ENCODE measurements at places on chromosomes 11 and 22.

GRCh38 chr22:32518848-32519247, 44.2 kb downstream of the FBXO7 start:
- DNase-seq = no peak

- no peak for DNase-seq
Measured at GRCh38 chr11:63762654-63763495, 5.7 kb downstream of the ZFTA start.

- DNase-seq = no peak
Measured at GRCh38 chr11:6196396-6196795, 2.6 kb upstream of the OR52W1 start.

- no peak for DNase-seq
Measured at GRCh38 chr11:48341466-48341865, 16.7 kb downstream of the OR4C3 start.

GRCh38 chr11:64959498-64959897, 12.4 kb downstream of the MAJIN start:
- DNase-seq = no peak

DNA sequence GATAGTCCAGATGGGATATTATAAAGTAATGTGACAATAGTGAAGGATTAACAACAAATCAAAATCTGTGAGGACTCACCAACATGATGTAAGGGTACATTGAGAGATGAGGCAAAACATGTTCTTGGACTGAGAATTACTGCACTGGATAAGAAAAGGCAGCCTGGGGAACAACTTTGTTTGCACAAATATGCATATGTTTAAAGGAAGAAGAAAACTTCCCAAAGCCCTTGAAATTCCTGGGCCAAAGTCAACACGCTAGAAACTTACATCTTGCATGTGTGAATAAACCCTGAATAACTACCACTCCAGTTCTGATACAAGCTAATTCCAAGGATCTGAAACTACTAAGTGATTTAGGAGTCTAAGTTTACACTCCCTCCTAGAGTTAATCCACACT, 1.1 kb downstream of the OR52A5 start:
- no peak for DNase-seq

DNA sequence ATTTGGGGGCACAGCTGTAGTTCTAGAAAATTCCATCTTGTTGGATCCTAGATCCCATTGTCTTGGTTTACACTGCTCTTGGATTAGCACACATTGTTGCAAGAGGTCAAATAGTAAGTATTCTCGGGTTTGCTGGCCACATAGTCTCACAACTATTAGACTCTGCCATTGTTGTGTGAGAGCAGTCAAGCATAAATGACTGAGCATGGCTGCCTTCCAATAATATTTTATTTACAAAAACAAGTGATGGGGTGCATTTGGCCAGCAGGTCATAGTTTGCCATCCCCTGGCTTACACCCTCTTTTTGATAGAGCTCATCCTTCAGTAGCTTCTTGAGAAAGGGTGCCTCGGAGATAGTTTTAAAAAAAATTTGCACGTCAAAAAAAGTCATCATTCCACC, 77.9 kb upstream of the ALX4 start:
- no peak for DNase-seq

- no peak for DNase-seq
Measured at GRCh38 chr11:68942751-68943271, 38.0 kb downstream of the MRGPRD start.

DNA sequence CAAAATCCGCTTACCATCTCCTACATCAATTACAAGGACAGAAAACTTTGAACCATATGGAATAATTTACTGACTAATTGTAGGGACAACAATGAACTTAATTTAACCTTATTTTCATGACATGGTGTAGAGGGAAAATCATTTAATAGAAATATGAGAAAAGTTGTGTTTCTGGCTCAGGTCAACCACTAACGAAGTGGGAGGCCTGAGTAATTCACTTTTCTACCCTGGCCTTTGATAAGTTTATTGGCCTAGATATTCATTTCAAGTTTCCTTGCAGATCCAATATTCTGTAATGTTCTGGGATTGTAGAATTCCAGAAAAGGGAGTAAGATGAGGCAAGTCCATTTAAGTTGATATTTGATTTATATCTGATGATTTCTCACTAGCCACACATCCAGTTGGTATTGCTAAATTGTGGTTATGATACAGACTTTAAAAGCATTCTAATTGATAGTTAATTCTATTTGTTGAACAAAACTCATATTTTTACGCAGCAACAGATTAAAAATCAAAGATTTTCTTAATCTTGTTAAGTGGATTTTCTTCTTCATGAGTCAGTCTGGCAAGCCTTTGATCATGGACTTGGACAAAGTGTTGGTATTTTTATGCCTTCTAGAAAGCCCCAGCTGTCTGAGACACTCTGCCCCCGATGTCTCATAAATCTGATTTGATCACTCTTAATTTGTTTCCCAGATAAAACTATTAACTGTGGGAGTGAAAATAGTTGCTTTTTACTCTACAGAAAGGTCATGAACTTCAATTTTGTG, 336.5 kb downstream of the TMEM135 start:
- no peak for DNase-seq

DNA sequence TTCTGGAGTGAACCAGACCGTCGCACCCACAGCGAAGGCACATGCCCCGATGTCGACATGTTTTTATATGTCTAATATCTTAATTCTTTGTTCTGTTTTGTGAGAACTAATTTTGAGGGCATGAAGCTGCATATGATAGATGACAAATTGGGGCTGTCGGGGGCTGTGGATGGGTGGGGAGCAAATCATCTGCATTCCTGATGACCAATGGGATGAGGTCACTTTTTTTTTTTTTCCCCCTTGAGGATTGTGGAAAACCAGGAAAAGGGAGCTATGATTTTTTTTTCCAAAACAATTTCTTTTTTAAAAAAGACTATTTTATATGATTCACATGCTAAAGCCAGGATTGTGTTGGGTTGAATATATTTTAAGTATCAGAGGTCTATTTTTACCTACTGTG, 49.2 kb upstream of the OR4B1 start:
- peak; percentile 47 for DNase-seq

DNA sequence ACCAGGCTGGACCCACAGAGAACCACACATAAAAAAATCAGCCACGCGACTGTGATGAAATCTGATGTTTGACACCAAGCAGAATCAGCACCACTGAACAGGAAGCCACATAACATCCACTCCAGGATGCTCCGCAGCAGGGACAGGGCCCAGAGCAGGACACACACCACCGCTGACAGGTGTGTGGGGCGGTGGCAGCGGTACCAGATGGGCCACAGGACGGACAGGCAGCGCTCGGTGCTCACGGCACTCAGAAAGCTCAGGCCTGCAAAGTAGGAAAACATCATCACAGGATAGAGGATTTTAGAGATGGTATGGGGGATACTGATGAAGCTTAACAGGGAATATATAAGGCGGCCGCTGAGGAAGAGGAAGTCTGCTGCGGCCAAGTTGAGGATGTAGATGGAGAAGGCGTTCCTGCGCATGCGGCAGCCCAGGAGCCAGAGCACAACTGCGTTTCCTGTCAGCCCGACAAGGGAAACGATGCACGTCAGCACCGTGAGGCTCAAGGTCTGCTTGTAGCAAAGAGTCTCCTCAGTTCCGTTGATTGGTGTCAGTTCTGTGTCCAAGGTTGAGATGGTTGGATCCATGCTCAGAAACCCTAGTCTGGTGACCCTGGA, 4.9 kb downstream of the MRGPRX1 start:
- no peak for DNase-seq

GRCh38 chr11:63874511-63874910, 35.6 kb downstream of the MARK2 start:
- DNase-seq = no peak

- peak; percentile 82 for DNase-seq
Measured at GRCh38 chr22:31347251-31348008, 1.3 kb upstream of the PATZ1 start.

- DNase-seq = no peak
Measured at GRCh38 chr11:70092959-70093715, 15.0 kb downstream of the ANO1 start.

DNA sequence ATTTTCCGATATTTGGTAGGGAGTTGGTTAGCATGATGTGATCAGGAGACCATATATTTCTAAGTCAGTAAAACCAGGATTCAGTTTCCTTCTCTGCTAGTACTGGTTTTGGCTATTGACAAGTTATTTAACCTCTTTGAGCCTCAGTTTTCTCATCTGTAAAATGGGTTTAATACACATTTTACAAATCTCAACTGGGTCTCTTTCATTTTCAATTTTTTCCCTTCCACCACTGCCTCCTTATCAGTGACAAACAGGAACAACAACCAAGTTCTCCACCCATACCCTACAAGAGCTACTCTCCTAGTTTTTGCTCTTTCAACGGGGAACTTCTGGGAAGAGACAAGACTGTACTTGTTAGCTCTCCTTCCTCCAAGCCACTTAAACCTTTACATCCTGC, 6.2 kb upstream of the APLP2 start:
- no peak for DNase-seq

DNA sequence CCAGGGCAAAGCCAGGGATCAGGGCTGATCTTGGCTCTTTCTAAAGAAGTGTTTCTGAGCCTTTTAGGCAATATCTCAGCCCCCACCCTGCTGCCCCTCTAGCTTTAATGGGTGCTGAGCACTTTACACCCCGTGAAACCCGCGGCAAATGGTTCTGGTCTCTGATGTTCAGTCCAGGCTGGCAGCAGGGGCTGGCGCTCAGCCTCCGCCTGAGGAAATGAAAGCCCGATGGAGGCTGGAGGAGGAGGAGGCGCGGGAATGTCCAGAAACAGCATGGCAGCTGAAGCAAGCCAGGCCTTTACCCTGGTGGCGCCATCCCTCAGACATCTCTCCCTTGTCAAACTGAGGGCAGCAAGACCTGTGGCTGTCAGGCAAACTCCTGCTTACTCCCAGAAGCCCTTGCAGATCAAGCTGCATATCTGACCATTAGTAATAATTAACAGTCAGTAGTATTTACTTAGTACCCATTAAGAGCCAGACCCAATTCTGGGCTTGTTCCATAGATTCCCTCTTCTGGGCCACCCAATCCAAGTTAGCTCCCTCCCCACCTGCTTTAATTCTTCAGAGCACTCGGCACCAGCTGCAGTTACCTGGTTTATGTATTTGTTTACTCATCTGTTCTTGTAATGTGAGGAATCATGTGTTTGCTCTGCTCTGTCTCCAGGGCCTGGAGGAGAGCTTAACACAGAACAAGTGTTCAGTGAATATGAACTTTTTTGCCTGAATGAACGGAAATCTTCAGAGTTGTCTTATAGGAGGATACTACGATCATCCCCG, 15.0 kb upstream of the ALX4 start:
- DNase-seq = no peak

GRCh38 chr22:38338772-38339379, 21.6 kb upstream of the CSNK1E start:
- no peak for DNase-seq

DNA sequence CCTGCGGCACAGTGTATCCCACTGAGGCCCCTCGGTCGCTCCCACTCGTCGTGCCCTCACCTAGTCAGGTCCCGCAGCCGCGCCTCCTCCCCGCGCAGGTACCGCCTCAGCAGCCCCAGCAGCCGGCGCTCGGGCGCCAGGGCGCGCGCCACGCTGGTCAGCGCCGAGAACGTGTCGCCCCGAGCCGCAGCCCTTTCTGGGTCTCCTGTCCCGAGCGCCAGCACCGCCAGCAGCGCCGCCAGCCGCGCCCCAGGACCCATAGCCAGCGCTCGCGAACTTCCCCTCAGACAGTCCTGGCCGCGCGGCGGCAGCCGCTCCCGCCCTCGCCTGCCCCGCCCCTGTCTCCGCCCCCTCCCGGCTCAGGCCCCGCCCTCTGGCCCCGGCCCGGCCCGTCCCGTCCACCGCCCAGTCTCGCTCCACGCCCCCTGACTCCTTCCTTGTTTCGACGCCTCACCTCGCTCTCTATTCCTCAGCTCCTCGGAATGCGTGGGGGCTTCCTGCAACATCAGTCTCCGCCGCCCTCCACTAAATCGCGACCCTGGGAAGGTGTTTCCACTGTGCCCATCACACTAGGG, at the start of gene P4HA3:
Gene P4HA3 (minus strand): TSS at position 289 of the 575 bp plus-strand sequence. CDS start 29 bp downstream, at position 260.
- DNase-seq = peak; percentile 94

GRCh38 chr11:128928400-128928799, 14.3 kb downstream of the TP53AIP1 start:
- DNase-seq = no peak

GRCh38 chr11:128551611-128552335, 35.6 kb downstream of the ETS1 start:
- DNase-seq = no peak

DNA sequence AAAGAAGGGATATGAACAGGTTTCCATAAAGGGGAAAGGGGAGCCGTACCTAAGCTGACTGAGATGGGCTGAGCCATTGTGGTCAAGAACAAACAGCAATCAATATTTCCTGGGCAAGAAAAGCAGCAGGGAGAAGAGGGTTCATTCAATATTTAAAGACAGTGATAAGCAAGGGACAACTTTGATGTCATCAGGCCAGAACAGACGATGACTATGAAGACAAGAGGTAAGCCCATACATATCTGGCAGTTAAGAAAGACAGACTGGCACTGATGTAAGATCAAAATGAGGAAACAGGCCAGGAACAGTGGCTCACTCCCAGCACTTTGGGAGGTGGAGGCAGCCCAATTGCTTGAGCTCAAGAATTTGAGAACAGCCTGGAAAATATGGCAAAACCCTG, 2.4 kb downstream of the OR5A2 start:
- DNase-seq = no peak

GRCh38 chr22:26563022-26563421, 26.9 kb downstream of the TPST2 start:
- no peak for DNase-seq

DNA sequence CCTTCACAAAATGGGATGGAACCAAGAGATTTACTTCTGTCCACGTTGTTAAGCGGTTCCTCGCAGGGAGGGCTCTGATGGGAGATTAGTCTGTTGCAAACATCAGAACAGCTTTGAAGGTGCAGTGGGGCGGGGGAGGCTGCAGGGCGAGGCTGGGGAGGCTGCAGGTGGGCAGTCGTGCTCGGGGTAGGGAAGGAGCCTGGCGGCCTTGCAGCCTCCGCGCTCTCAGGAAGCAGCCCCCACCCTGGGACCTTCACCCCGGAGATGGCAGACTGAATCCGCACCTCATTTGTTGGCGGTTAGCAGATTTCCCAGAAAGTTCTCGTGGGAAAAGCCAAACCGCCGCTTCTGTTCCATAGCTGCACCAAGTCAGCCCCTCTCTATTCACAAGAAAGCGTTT, 237.3 kb downstream of the BRD1 start:
- no peak for DNase-seq

- DNase-seq = no peak
Measured at GRCh38 chr11:10522276-10522675, 18.7 kb downstream of the RNF141 start.

DNA sequence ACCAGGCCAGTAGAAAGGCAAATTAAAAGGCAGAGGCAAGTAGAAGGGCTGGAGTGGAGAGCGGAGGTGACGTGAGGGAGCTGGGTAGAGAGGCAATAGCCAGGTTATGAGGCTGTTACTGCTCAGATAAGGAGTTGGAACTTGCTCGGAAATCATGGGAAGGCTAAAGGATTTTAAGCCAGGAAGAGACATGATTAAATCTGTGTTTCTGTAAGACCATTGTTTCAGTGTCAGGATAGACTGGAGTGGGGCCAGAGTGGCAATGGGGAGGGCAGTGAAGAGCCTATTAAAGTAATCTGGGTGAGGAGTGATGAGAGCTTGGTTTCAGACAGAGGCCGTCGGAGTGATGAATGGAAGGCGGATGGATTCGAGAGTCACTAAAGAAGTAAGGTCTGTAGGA, 39.0 kb downstream of the GRAMD1B start:
- DNase-seq = no peak

- peak; percentile 70 for DNase-seq
Measured at GRCh38 chr22:31944700-31945442, 536 bp downstream of the YWHAH start.

Measured in AG20443 (cell line).